ENCODE measurements at places on chromosomes 2 and 18. TPM values are rescaled to one million over a fixed set of nuclear protein-coding genes. Genes with fewer than 3 reads are reported as not detected.

Gene MC4R
- 14.8 TPM for total RNA-seq

Gene ABCG8
- total RNA-seq = 1.2 TPM

Gene SULT6B1
- total RNA-seq = not detected

Gene SP9
- total RNA-seq = 14.5 TPM

Gene PID1
- total RNA-seq = 32.8 TPM

Gene EPB41L3
- 114 TPM for total RNA-seq

Gene ABCG5
- total RNA-seq = 0.23 TPM

Gene KCNE4
- total RNA-seq = 2.5 TPM

Gene LBX2
- total RNA-seq = not detected

Gene FZD7
- 7.4 TPM for total RNA-seq

Gene KIAA2012
- total RNA-seq = 2.5 TPM
